ENCODE measurements at places on chromosomes 12 and 14.

DNA sequence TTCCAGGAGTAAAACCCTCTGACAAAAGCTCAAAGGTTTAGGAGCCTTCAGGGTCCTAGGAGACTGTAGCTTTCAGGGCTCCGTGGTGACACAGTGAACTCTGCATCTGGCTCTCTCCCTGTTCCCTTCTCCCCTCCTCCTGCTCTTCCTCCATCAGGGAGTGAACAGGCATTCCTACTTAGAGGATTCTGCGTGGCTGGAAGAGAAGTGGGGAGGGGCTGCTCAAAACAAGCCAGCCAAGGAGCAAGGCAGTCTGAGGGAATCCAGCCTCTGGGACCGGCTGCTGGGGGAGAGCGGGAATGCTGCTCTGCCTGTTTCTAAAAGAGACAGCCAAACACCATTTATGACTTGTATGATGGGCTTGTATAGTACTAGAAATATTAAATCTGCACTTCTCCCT is 49.5 kb downstream of the RBMS2 start:
- DNase-seq = no peak

DNA sequence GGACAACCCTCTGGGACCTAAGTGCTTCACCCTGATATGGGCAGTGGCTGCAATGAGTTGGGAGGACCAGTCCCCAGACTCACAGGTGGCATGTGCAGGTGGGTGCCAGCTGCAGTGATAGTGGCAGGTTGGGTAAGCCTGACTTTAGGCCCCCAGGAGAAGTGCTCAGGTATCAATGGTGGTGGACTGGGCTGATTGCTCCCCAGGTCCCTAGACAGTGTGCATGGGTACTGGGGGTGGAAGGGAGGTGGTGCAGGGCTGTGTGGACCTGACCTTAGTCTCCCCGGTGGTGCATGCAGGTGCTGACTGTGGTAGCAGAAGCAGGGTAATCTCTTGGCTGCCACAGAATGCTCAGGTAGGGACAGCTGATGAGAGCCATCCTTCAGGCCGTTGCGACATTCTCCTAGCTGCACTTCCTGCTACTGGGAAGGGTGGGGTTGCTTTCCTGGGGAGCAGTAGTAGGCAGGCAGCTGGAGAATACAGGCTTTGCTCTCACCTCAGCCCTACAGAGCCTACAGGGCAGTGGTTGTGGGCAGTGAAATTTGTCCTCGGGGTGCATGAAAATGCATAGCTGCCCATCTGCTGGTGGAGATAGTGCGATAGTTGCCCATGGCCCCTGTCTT is 33.3 kb upstream of the CCND2 start:
- DNase-seq = no peak

GRCh38 chr12:49843411-49843810 is 505 bp upstream of the BCDIN3D start:
- DNase-seq = no peak

DNA sequence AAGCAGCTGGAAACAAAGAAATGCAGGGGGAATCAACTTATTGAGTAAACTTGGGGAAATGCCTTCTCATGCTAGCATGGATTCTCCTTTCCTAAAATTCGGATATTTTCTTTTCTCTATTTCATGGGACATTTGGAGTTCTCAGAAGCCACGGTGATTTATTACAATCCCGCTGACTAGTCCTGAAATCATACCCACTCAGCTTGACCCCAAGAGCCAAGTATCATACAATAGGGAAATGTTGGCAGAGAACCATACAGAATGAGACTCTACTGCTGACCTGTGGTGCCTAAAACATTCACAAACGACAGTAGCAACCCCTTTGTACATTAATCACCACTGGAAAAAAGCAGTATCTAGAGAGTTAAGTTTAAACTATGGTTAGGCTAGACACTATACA is 112.4 kb downstream of the KICS2 start:
- no peak for DNase-seq

GRCh38 chr12:58915634-58916033 is 4.7 kb downstream of the LRIG3 start:
- no peak for DNase-seq

DNA sequence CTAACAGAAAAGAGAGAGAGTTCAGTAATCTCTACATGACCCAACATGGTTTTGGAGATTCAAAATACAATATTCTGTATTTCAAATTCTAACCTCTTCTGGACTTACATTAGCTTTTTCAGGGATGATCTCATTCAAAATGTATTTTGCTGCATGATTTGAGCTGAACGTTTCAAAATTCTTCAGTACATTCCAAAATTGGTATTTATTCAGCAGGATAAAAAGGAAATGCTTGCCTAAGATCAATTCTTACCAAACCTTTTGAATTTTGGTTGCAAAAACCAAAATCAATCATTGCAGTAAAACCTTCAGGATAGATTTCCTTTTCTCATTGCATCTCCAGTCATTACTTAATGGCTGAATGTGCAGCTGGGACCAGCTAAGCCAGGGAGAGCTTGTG is 1761.3 kb upstream of the SEL1L start:
- no peak for DNase-seq

GRCh38 chr12:69332815-69333358 is 15.3 kb upstream of the LYZ start:
- no peak for DNase-seq

GRCh38 chr12:119621878-119622277 is 28.3 kb downstream of the TMEM233 start:
- no peak for DNase-seq

DNA sequence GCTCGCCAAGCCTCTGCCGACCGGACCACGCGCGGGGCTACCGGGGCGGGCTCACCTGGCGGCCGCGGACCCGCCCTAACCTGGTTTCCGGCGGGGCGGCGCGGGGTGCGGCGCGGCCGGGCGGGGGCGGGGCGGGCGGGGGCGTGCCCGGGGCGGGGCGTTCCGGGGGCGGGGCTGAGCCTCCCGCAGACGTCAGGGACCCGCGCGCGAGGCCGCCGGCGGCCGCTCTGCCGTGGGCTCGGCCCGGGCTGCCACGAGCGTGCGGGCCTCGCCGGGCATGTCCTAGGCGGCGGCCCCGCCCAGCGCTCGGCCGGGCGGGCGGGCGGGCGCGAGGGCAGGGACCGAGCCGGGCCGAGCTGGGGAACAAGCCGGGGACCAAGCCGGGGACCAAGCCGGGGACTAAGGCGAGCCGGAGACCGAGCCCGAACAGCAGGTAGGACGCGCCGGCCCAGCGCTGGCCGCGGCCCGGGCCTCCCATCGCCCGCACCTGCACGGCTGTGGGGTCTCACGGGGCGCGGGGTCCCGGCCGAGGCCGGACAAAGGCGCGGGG is at the start of gene CEP170B:
TSS of gene CEP170B (plus strand) at position 188 of the 550 bp plus-strand sequence. CDS start 3,183 bp downstream, outside the sequence.
- peak; percentile 60 for DNase-seq

DNA sequence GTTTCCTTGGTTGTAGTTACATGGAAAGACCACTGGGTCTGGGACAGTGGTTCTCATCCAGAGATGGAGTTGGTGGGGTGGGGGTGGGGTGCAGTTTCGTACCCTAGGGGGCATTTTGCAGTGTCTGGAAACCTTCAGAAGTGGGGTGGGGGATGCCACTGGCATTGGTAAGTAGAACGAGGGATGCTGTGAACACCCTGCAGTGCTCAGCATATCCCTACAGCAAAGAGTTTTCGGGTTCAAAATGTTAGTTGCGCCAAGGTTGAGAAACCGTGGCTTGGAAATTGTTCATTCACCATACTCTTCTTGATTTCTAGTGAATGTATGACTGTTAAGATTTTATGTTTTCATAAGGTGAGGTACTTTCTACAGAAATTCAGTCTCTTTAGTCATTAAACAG is 28.7 kb downstream of the TRAF3 start:
- no peak for DNase-seq

GRCh38 chr12:11904124-11904523 is 166.6 kb upstream of the BCL2L14 start:
- no peak for DNase-seq

DNA sequence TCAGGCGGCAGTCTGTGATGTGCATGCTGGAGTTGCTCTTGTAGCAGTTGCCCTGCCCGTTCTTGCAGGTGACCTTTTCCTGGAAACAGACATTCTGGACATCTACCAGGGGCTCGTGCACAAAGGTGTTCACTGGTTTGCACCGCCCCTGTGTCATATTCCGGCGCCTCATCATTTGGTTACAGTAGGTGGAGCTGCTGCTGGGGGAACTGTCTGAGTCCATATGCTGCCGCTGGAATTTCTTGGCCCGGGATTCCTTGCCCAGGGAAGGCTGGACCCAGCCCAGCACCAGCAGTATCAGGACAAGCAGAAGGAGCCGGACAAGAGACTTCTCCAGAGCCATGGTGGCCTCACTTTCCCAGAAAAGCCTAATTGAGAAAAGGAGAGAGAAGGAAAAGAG is 918 bp downstream of the RNASE1 start:
- DNase-seq = no peak

GRCh38 chr12:117085318-117085947 is 13.8 kb downstream of the TESC start:
- DNase-seq = no peak

- no peak for DNase-seq
These were observed 81.3 kb downstream of the SSPN start for GRCh38 chr12:26276709-26277108.

DNA sequence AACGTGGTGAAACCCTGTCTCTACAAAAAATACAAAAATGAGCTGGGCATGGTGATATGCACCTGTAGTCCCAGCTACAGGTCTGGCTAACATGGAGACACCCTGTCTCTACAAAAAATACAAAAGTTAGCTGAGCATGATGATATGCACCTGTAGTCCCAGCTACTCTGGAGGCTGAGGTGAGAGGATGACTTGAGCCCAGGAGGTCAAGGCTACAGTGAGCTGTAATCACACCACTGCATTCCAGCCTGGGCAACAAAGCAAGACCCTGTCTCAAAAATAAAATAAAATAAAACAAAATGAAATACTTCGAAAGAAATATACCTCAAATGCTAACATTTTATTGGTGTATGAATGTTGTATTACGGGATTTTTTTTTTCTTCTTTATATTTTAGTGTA is 107.6 kb upstream of the EGLN3 start:
- DNase-seq = no peak

GRCh38 chr12:9669534-9669933 is at the start of gene CLEC2D:
Gene CLEC2D, plus strand, starts transcription at chr12:9669713. Its CDS starts 22 bp downstream, at chr12:9669735.
- peak; percentile 84 for DNase-seq

GRCh38 chr12:49105504-49106084 is 5.1 kb downstream of the LMBR1L start:
- DNase-seq = no peak

GRCh38 chr14:73457041-73457923 is 1.1 kb downstream of the NUMB start:
- peak; percentile 10 for DNase-seq

- no peak for DNase-seq
These were observed 8.9 kb upstream of the LTA4H start for GRCh38 chr12:96044017-96044942.

GRCh38 chr12:43281563-43281962 is 270.4 kb downstream of the ADAMTS20 start:
- no peak for DNase-seq

GRCh38 chr14:26873362-26873960 is 275.6 kb upstream of the NOVA1 start:
- DNase-seq = no peak

- DNase-seq = no peak
These were observed 5.6 kb downstream of the ATP2A2 start for GRCh38 chr12:110286623-110287022.

- no peak for DNase-seq
These were observed 12.3 kb downstream of the KRT83 start for GRCh38 chr12:52308806-52309425.

GRCh38 chr14:73776194-73776537 is 62.0 kb upstream of the PNMA1 start:
- no peak for DNase-seq

DNA sequence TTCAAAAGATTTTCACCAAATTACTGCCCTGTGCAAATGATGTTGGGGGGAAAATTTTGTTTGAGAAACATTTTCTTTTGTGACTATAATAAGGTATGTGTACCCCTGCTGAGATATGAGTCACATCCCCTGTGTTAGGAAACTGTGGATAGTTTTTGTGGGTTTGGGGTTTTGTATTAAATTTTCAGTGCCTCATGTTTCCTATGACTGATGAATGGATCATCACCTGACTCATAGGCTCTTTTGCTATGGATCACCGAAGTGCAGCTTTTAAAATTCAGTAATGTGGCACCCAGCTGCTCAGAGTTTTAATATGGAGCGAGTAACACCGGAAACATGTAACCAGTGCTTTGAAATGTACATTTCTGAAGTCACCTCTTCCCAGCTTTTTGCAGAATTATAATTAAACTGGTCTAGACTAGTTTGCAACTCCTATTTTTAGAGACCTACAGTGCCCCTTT is 167.4 kb upstream of the HMGA2 start:
- DNase-seq = no peak

- no peak for DNase-seq
These were observed 3.2 kb upstream of the MIA2 start for GRCh38 chr14:39230416-39231035.

DNA sequence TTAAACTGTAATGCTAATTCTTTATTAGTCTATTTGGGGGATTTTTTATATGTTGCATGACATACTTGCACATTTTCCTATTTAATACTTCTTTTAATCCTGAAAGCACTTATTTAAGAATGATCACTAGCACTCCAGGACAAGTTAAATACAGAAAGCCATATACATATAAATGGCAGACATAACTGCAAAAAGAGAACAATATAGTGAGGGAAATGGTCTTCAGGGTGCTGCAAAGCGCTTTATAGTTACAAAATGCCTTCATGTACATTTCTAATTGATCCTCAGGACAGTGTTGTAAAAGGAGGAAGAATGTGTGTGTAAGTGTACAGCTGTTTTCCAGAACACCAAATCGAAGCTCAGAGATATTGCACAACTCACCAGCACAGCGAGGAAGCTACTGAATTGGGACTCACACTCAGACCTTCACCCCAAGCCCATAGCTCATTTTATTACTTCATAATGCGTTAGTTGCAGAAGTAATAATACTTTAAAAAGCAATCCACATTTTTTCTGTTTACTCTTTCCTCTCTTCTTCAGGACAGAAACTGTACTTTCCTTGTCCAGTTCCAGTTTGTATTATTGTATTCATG is 428.2 kb downstream of the RAD51B start:
- DNase-seq = no peak

DNA sequence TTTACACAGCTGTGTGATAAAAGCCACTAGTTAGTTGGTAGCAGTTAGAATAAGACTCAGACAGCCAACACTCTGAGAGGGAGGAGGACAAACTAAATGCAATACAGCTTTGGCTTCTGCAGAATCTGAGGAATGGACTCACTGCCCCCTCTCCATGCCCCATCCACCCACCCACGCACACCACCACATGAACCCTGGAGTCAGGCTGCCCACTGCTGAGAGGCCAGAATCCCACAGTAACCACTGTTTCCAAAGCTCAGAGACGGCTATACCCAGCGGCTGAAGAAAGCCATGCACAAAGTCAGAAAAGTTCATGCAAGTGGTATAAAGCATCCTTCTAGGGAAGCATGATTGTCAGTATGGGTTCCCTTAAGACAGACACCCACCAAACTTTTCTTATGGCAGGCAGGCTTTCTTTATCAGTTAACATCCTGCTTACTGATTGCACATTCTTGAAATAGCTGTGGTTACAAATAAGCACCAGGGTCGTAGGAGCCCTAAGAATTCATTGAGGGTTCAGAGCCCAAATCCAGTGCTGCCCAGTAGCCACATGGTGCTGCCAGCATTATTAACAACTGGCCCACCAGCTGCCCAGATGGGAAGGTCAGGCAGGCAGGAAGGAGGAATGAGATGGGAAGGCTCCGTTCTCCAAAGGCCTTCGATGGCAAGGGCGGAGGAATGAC is 61.5 kb downstream of the NT5DC3 start:
- DNase-seq = no peak

GRCh38 chr14:60206249-60206670 is 41.1 kb upstream of the DHRS7 start:
- no peak for DNase-seq

- no peak for DNase-seq
These were observed 158.0 kb downstream of the SLC5A8 start for GRCh38 chr12:101051901-101052550.

GRCh38 chr14:34610101-34610500 is 19.8 kb downstream of the SNX6 start:
- no peak for DNase-seq

Measured in CD4-positive, alpha-beta T cell treated with Interleukin-17A for 1 hour (primary cell).